ENCODE measurements at places on chromosomes 7 and 10. TPM values are rescaled to one million over a fixed set of nuclear protein-coding genes. Genes with fewer than 3 reads are reported as not detected.
A peak's percentile ranks its signal among the peaks of the same experiment; 100 is the strongest.

DNA sequence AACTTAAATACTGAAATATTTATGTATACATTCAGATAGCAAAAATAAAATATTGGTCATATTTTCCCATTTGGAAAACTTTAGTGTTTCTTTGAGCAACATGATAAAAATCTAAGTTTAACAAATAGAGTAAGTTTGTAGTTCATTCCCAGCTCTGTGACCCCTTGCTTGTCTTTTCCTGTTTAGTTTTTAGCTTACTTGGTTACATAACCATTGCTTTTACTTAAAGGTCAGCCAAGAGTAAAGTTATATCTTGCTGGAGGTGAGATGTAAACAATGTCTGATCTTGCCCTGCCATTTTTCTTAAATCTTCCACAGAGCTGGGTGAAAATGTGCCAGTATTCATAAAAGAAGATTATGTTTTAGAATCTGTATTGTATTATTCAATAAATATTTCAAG is 46.7 kb upstream of the MDFIC start:
- H3K36me3 ChIP-seq = peaks cover 4% of the 10 kb centered on the region
- no peak overlapping the region for H3K27ac ChIP-seq
- no peaks in the 10 kb centered on the region for H3K4me1 ChIP-seq
- H3K4me3 ChIP-seq = no peak overlapping the region
- no peaks in the 10 kb centered on the region for H3K27me3 ChIP-seq

GRCh38 chr7:155425887-155426286 is 32.0 kb upstream of the EN2 start:
- H3K4me1 ChIP-seq = no peaks in the 10 kb centered on the region
- no peak overlapping the region for H3K4me3 ChIP-seq
- no peak for DNase-seq
- H3K27me3 ChIP-seq = peaks cover 19% of the 10 kb centered on the region
- H3K27ac ChIP-seq = no peak overlapping the region

DNA sequence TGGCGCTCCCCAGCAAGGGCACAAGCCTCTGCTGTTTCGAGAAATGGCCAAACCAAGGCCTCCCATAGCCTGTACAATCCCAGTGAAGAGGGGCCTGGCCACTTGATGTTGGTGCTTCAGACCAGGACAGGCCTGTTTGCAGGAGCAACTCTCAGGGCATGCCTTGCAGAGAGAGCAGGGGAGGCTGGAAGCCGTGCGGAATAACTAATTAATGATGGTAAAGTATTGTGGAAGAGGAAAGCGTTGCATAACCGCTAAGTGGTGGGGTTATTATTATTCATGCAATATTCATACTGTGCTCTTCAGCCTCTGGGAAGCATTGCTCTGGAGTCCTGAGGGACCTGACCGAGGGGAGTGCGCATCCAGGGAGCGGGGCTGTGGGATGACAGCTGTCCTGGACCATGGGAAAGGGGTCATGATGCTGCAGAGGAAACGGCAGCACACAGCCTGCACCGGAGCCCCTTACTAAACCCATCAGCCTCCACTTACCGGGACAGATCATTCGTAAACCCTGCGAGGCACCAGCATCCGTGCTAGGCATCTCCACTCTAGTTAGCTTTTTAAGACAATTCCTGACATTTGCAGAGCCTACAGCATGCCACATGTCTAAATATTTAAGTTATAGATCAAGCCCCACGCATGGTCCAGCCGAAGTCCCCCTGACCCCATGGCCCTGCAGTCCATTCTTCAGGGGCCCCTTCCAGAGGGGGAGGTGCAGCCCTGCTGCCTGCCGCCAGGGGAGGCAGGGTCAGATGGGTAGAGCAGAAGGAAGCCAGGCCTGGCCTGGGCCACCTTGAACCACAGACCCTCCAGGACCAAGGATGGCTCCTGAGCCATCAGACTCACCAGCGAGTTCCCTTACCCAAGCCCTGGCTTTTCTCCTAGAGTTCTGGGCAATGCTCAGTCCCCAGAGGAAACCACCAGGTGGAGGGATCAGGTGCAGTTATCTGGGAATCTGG is 11.6 kb downstream of the TMEM273 start:
- peak overlapping the region; percentile 63 for H3K4me3 ChIP-seq
- peaks cover 63% of the 10 kb centered on the region for H3K4me1 ChIP-seq
- peaks cover 11% of the 10 kb centered on the region for H3K36me3 ChIP-seq
- H3K27ac ChIP-seq = peak overlapping the region; percentile 94

DNA sequence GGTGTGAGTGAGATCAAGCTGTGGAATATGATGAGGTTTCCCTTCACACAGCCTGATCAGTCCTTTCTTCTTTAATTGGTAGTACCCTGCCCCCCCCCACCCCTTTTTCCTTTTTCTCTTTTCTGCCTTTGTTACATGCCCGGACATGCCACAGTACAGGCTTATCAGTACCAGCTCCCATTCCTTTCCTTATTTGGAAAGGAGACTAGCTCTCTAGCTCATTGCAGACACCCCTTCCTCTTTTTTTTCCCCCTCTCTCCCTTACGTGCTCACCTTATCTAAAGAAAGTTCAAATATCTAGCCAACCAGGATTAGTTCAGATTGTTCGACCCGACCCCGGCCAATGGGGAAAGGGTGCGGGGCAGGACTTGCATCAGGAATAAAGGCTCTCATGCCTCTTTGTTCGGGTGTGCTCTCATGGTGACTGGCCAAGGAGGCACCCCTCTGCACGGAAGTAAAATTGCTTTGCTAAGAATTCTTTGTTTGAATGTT is 230.4 kb downstream of the ACTR3B start:
- H3K4me1 ChIP-seq = no peaks in the 10 kb centered on the region
- H3K27me3 ChIP-seq = no peaks in the 10 kb centered on the region
- H3K4me3 ChIP-seq = no peak overlapping the region
- no peak for DNase-seq

Gene PLEKHA1
- total RNA-seq = 12.9 TPM

Gene ZDHHC6
- 40.1 TPM for total RNA-seq

GRCh38 chr7:27080844-27081436 is 14.9 kb downstream of the HOXA1 start:
- no peak overlapping the region for H3K4me3 ChIP-seq
- no peak for DNase-seq
- H3K27ac ChIP-seq = no peak overlapping the region
- H3K27me3 ChIP-seq = peaks cover 4% of the 10 kb centered on the region
- no peaks in the 10 kb centered on the region for H3K36me3 ChIP-seq

DNA sequence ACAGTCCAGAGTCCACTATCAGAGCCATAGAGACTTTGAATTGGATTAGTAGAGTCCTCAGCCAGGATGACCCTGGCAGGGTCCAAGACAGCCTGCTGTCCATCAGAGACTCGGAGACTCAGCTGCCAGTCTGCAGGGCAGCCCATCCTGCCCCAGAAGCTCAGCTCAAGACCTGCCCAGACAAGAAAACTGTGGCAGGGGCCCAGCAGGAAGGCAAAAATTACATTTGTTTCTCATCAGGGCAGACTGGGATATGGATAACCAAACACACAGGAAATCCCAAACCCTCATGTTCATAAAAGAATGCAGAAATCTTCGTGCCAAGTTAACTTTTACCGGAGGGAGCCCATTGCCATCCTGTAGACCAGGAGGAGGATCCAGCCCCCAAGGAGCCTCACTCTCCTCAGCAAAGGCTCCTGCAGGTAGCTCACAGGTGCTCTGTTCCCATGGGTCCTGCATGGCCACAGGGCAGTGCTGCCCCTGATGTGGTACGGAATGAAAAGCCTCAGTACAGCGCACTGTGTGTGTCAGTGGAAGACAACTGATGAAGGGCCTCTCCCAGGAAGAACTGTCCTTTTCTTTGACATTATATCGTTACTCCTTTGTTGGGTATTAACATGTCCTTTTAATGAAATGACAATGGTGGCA is 222.2 kb downstream of the KCNMA1 start:
- no peaks in the 10 kb centered on the region for H3K36me3 ChIP-seq
- H3K4me1 ChIP-seq = no peaks in the 10 kb centered on the region
- no peaks in the 10 kb centered on the region for H3K27me3 ChIP-seq
- DNase-seq = no peak
- H3K4me3 ChIP-seq = no peak overlapping the region

DNA sequence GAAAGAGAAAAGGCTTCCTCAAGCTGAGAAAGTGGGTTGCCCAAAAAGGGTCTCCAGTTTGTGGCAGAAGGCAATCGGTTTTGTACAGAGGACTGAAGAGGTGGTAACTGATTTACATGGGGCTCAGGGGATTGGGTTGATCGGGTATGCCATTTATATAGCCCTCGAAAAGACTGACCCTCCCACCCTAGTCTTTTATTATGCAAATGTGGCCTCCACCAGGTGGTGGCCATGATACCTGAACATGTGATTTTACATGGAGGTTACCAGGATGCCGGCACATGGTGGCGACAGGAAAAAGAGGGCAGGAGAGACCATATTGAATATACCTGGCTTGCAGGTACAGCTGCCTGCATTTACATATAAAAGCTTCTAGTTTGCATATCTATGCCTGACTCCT is 36.7 kb downstream of the ATE1 start:
- no peak for DNase-seq
- H3K27ac ChIP-seq = no peak overlapping the region
- no peaks in the 10 kb centered on the region for H3K4me1 ChIP-seq
- no peak overlapping the region for H3K4me3 ChIP-seq
- H3K27me3 ChIP-seq = no peaks in the 10 kb centered on the region

DNA sequence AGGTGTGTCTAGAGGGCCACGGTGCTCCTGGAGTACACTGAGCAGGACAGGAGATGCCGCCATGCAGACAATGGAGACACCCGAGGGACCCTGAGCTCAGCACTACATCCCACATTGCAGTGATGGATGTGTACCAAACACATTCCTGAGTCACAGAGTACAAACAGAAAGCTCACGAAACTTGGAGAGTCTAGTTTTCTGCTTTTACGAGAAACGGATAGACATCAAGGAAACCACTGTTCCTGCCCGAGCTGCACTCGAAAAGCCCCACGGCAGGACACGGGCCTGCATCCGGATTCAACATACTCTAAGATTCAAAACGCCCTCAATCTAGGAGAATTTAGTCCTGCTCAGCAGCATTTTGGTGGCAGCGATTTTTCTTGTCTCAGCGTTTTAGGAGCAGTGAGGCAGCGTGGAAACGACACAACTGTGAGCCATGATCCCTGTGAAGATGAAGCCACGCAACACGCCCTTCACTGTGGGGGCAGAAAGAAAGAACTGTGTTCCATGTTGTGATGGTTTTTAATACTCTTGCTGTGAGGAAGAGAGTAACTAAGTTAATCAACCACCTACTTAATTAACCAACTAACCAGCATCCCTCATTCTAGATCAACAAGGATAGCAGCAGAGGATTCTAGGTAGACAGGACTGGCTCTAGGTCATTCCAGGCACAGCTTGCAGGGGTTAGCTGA is 3.2 kb downstream of the TNS3 start:
- no peaks in the 10 kb centered on the region for H3K36me3 ChIP-seq
- no peaks in the 10 kb centered on the region for H3K4me1 ChIP-seq
- H3K4me3 ChIP-seq = no peak overlapping the region

DNA sequence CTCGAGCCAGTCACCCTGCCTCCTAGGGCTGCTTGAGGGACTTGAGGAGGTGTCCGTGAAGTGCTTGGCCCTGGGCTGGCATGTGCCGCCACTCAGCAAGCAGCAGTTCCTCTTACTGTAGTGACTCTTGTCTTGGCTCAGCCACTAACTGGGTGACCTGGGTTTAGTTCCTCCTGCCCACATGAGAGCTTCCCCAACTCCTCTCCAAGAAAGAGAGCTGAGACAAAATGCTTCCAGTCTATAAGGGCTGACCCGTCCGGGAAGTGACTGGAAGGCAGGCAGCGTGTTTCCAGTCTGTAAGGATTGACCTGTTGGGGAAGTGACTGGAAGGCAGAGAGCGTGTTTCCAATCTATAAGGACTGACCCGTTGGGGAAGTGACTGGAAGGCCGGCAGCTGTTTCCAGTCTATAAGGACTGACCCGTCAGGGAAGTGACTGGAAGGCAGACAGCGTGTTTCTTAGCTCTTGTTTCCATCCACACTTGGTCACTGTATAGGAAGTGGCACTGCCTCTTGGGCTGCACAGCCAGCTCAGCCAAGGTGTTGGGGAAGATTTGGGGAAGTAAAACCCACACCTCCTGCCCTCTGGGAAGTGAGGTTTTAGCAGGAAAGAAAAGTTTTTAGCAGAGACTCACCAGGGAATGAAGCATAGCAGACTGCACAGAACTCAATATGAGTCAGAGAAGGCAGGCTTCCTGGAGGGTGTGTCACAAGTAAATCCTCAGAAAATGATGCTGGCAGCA is 53.3 kb upstream of the PPIF start:
- DNase-seq = no peak
- peaks cover 24% of the 10 kb centered on the region for H3K4me1 ChIP-seq
- no peak overlapping the region for H3K4me3 ChIP-seq
- peak overlapping the region; percentile 6 for H3K27ac ChIP-seq
- no peaks in the 10 kb centered on the region for H3K27me3 ChIP-seq
- peaks cover 21% of the 10 kb centered on the region for H3K36me3 ChIP-seq

GRCh38 chr10:73577788-73578187 is 13.4 kb downstream of the USP54 start:
- DNase-seq = no peak
- no peak overlapping the region for H3K27ac ChIP-seq
- no peaks in the 10 kb centered on the region for H3K27me3 ChIP-seq

GRCh38 chr10:6002809-6003510 is 25.6 kb upstream of the IL15RA start:
- peak overlapping the region; percentile 56 for H3K27ac ChIP-seq
- peaks cover 30% of the 10 kb centered on the region for H3K4me1 ChIP-seq
- H3K36me3 ChIP-seq = peaks cover 9% of the 10 kb centered on the region
- peak; percentile 51 for DNase-seq
- H3K27me3 ChIP-seq = peaks cover 10% of the 10 kb centered on the region

Gene STN1
- total RNA-seq = 56.1 TPM

GRCh38 chr7:99679032-99679399 is 780 bp downstream of the CYP3A5 start:
- DNase-seq = no peak
- no peak overlapping the region for H3K4me3 ChIP-seq
- peaks cover 16% of the 10 kb centered on the region for H3K4me1 ChIP-seq
- peaks cover 5% of the 10 kb centered on the region for H3K36me3 ChIP-seq
- H3K27me3 ChIP-seq = no peaks in the 10 kb centered on the region
- no peak overlapping the region for H3K27ac ChIP-seq

DNA sequence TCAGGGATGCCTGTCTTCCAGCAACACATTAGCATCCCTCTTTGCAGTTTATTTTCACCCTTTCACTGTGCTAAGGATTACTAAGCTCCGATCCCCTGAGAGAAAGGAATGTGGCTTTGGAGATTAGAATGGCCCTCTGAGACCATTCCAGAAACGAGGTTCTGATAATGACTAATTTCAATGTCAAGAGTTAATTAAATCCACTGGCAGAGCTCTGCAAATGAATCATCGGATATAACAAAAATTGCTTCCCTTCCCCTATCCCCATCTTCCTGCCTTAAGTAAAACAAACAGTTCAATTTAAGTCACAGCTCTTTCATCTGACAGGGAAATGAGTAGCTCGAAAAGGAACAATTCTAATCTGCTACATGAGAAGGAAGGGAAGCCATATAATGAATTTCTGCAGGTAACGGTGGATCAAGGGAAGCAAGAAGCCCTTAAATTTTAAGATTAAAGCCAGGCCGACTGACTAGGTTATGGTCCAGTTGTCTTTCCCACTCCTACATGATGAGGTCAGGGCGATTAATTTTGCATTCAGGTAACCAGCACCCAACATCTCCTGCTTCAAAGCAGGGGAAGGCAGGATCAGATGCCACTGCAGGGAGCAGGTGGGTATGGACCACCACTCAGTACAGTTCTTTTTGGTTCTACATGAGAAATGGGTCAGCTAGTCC is 50.5 kb downstream of the MALSU1 start:
- H3K27ac ChIP-seq = no peak overlapping the region
- peaks cover 27% of the 10 kb centered on the region for H3K4me1 ChIP-seq
- no peak overlapping the region for H3K4me3 ChIP-seq
- DNase-seq = no peak
- peaks cover 3% of the 10 kb centered on the region for H3K27me3 ChIP-seq

- no peaks in the 10 kb centered on the region for H3K4me1 ChIP-seq
- H3K27ac ChIP-seq = no peak overlapping the region
- H3K27me3 ChIP-seq = no peaks in the 10 kb centered on the region
- no peaks in the 10 kb centered on the region for H3K36me3 ChIP-seq
- DNase-seq = no peak
Observed at GRCh38 chr10:126171555-126171954, 216.7 kb downstream of the ADAM12 start.

Data from activated CD4-positive, alpha-beta memory T cell treated with anti-CD3 and anti-CD28 coated beads for 36 hours (primary cell).